ENCODE measurements at places on chromosomes 7 and 10. TPM values are rescaled to one million over a fixed set of nuclear protein-coding genes. Genes with fewer than 3 reads are reported as not detected.

Gene SCIN
- 0.44 TPM for total RNA-seq

Gene OGDHL
- 21.9 TPM for total RNA-seq

GRCh38 chr10:119859420-119860258 lies 13.0 kb downstream of the MCMBP start:
- no peak for DNase-seq

DNA sequence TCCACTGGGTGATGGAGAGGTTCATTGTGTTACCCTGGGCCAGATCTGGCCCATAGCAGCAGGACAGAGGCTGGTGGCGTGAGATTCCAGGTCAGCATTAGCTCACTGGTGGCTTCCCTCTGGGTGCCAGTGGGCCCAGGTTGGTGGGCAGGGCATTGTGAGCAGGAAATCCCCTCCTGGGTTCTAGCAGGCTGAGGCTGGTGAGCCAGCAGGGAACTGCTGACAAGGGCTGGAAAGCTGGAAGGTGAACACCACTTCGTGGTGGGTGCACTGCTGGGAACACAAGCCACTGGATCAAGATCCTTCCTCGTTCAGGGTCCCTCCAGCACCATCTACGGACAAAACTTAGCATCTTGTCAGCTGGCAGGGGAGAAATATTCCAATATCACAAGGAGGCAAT lies 259.2 kb upstream of the FZD1 start:
- DNase-seq: no peak

- no peak for DNase-seq
These were observed 545.4 kb upstream of the FZD8 start for GRCh38 chr10:36187380-36188079.

DNA sequence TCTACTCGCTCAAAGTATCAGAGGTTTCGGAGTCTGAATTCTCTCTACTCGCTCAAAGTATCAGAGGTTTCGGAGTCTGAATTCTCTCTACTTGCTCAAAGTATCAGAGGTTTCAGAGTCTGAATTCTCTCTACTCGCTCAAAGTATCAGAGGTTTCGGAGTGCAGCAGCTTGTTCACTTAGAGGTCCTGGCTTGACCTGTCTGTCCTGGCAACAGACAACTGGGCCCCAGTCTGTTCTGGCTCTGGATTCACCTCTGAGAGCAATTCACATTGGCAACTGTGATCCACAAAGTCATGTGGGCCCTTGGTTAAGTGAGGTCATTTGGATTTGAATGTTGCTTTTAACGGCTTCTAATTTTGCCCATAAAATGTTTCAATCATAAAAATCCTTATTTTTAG lies 63.9 kb upstream of the ST8SIA6 start:
- DNase-seq: no peak

DNA sequence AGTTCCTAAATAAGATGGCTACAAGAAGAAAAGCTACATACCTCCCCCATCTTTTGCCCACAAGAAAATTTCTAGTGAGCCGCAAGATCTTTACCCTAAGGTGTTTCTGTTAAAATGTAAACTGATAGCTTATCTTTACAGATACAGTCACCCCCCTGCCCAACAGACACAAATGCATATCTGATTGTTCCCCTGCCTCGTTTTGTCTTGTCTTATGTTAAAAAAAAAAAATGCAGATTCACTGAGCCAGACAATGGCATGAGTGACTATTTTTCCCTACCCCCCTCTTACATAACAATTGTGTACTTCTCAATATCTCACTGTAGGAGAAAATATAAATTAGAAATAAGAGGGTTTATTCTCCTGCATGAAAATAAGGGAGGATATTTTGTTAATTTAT lies 8.5 kb downstream of the ZNF138 start:
- no peak for DNase-seq

- DNase-seq: no peak
These were observed 943.5 kb downstream of the CNTNAP2 start for GRCh38 chr7:147060070-147060469.

DNA sequence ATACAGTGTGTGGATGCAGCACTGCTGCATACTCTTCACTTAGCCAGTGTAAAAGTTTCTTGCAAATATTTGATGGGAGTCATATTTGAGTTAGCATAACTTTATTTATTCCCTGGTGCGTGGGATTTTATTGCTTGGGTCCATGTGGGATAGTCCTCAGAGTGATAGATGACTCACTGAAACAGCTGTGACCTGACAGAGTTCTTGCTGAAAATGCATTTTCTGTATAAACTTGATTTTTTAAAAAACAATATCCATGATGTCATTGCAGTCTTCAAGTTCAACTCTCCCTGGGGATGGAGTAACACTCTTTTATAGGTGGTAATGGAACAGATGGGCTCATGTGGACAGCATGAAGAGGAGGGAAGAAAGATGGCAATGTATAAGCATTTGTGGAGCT lies 310.0 kb downstream of the PPP1R3A start:
- no peak for DNase-seq

- no peak for DNase-seq
These were observed 95.5 kb downstream of the FAM204A start for GRCh38 chr10:118246332-118247295.

Measured in H9 (cell line).